ENCODE measurements at places on chromosomes 5 and 9.

GRCh38 chr5:131218392-131218791 is 45.5 kb upstream of the CDC42SE2 start:
- no peak for DNase-seq

- DNase-seq: no peak
Measured at GRCh38 chr9:20604562-20604961, 17.7 kb downstream of the MLLT3 start.

DNA sequence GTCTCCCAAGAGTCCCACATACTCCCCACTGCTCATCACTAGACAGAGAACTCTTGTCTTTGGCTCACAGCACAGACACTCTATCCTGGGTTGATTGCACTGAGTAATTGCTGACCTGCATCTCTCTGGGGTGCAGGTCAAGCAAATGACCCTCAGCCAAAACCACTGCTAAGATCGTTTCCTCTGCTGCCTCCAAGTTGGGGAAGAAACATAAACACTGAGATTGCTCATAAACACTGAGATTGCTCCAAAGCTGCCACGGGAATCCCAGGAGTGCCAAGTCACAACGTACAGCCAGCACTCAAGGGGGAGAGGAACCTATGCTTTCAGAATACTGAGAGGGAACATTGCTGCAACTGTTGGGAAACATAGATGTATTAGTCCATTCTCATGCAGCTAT is 1402.1 kb upstream of the ACO1 start:
- DNase-seq: no peak

GRCh38 chr9:128611600-128612394 is 44.9 kb downstream of the DYNC2I2 start:
- no peak for DNase-seq

DNA sequence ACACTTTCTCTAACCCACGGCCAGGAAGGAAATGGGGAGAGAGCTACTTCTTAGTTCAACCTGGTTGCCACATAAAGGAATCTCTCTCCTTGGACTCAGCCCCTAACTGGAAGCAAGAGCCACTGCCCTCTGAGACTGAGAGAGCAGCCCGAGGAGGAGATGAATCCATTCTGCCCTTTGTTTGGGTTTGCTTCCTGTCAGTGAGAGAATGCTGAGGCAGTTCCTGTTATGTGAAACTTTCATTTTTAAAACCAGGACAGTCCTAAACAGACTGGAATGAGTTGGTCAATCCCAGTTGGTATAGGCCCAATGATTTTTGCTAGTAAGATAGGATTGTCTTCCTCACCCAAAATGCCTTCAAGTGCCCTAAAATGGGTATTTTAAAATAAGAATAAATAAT is 205.1 kb downstream of the NTRK2 start:
- DNase-seq: no peak

DNA sequence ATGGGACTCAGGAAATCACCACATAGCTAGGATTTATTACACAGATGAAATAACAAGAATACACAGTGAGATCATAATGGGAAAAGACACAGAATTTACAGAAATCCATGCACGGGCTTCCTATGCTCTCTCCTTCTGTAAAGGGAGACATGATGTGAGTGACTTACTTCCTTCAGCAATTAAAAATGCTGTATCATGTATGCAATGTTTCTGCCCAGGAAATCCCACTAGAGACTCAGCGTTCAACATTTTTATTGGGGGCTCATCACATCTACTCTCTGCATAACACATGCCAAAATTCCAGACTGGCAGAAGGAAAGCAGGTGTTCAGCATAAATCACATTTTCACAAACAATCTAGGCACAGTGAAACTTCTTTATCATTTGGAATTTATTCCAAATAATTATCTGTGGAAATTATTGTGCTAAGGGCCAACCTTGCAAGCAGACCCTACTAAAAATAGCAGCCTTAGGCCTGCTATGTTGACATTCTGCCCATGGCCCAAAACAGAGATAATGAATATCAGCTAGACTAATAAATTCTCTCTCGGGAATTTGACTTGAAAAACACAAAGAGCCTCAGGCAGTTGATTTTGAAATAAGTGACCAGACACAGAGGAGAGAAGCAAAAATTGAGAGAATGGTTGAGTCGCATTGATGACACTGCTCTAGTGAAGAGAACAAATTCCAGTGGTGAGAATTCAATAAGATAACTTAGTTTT is 31.4 kb upstream of the SELENOP start:
- DNase-seq: no peak

DNA sequence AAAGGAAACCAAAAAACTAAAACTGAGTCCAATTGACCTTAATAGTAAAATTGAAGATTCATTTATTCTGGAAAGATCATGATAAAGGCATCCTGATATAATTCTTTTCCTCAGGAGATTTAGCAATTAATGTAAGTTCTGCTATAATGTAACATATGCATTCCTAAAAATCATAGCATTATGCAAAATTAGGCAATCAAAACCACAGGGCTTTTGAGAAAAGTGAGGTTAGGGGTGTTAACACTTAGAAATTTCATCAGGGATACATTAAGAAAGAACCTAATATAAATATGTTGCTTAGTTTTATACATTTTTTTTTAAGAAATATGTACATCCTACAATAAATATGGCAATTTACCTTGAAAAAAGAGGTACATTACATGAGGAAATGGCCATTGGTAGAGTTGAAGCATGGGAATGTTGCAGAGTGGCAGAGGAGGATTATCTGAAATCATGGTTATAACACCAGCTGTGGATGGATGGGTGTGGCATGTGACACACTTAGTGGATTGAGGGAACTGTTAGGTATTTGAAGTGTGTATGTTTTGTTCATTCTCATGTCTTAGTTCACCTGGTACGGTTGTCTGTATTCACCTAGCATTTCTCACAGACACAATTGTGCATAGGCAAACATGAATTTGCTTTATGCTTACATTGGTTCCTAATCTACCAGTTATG is 51.1 kb downstream of the CCNH start:
- DNase-seq: no peak
